ENCODE measurements at places on chromosomes 11 and 22.

- DNase-seq = peak; percentile 72
These were observed 62.4 kb downstream of the NECTIN1 start for GRCh38 chr11:119666463-119667131.

DNA sequence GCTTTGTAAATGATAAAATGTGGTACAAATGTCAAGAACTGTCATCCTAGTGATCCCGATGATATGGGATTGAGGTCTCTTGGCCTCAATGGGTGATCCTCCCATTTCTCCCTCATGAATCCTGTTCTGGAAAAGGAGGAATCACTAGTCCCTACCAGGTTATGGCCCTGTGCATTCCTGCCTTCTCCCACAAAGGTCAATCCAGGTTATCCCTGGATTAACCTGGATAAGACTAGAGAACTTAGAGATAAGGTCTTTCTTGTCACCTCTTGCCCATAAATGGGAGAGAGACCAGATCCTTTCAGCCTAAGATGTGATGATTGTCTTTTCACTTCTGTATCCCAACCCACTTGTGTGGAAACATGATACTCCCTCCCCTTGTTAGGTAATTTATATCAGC, 396.7 kb downstream of the BUD13 start:
- no peak for DNase-seq

DNA sequence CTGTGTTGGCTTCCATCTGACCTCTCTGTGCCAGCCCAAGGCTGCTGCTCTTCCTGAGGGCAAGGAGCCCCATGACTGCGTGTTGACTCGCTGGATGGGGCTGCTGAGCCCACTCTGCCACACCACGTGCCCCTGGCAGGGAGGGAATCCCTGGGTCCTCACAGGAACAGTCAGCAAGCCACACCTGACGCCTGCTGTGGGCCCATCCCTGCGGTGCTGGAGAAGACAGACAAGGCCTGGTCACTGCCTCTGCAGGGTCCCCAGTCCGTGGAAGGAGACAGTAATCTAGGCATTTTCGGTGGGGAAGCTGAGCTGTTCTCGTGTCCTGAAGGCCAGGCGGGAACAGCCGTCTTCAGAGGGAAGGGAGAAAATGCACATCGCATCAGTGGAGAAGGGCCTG, 10.6 kb upstream of the PPP6R3 start:
- DNase-seq = no peak

GRCh38 chr22:38963872-38964271, 6.5 kb downstream of the APOBEC3A start:
- DNase-seq = no peak

Data from activated naive CD4-positive, alpha-beta T cell treated with anti-CD3 and anti-CD28 coated beads for 36 hours (primary cell).